ENCODE measurements at places on chromosomes 11 and 22.
A peak's percentile ranks its signal among the peaks of the same experiment; 100 is the strongest.

GRCh38 chr11:87369888-87370287 is 332.2 kb downstream of the TMEM135 start:
- DNase-seq = no peak

DNA sequence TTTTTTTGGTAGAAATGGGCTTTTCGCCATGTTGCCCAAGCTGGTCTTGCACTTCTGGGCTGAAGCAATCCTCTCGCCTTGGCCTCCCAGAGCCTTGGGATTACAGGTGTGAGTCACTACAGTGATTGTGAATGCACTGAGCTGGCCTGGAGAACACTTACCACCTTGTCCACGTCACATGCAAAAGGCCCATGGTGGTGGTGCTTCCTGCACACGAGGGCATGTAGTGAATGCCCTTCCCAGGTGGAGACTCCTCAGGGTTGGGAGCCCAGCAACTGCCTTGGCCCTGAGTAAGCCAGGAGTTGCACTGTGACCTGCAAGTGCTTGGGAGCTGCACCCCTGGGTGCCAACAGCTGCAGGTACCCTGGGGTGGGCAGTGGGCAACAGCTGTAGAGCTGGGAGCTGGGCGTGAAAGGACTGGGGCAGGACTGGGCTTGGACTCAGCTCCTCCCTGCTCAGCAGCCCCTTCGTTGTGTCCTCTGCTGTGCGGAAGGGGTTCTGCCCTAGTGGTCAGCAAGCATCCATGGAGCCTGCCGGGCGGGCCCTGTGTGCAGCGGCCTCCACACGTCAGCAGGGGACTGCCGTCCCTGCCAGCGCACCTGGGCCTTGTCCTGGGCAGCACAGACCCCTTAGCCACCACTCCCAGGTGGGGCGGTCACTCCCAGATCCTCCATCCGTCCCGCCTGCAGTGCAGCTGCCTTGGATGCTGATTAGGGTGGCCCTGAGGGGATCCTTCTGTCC is 9.3 kb upstream of the ADORA2A start:
- DNase-seq = no peak

- no peak for DNase-seq
Observed at GRCh38 chr11:134341805-134342571, 10.2 kb downstream of the GLB1L2 start.

GRCh38 chr11:117759305-117759704 is 37.7 kb downstream of the DSCAML1 start:
- DNase-seq = no peak

DNA sequence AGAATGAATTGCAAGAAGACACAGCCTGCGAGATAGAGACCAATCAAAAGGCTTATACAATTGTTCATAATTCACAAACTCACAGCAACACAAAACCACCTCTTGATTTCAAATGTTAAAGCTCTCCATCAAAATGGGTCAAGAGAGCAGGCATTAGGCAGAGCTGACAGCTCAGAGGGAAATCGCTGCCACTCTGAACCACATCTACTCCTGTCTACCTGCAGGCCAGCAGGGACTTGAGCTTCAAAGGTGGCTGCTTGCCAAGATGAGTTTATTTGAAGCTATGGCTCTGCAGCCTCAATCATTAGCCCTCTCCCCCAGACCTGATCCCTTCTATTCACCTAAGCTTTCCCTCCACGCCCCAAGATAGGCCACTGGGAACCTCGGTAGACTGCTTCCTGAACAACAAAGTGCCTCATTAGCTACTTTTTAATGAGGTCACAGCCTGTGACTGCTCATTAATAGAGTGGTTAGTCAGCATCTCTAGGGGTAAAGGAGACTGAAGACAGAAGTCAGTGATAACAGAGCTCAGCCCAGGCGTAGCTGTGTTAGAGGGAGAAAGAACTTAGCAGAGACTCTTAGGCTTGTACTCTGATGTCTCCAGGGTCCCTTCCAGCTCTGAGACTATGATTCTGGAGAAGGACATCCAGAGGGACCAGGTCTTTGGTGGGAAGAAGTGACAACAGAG is 21.2 kb upstream of the OR10A5 start:
- no peak for DNase-seq

DNA sequence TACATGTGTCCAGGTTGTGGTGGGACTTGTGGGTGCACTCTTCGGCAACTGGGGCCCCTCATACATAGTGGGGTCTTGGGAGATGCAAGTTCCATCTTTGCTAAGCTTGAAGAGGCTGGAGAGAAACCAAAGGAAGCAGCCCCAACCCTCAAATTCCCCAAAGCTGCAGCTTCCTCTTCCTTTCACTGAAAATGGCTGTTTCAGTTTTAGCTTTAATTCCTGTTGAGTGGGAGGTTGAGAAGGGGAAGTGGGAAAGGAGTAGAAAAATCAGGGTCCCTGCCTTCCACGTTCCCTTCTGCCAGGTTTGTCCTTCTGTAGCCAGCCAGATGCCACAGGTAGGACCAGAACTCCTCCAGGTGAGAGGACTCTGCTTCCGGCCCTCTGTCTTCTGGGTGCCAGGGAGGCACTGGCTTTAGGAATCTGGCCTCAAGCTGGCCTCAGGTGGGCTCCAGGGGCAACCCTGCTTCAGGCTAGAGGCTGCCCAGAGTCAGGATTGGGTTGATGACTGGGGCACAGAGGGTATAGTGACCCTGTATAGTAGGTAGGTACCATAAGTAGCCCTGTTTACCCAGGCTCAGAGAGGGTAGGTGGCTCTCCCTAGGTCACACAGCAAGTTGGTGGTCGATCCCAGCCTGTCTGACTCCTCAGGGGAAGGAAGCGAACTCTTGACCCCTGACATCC is 16.2 kb downstream of the P2RY6 start:
- no peak for DNase-seq

DNA sequence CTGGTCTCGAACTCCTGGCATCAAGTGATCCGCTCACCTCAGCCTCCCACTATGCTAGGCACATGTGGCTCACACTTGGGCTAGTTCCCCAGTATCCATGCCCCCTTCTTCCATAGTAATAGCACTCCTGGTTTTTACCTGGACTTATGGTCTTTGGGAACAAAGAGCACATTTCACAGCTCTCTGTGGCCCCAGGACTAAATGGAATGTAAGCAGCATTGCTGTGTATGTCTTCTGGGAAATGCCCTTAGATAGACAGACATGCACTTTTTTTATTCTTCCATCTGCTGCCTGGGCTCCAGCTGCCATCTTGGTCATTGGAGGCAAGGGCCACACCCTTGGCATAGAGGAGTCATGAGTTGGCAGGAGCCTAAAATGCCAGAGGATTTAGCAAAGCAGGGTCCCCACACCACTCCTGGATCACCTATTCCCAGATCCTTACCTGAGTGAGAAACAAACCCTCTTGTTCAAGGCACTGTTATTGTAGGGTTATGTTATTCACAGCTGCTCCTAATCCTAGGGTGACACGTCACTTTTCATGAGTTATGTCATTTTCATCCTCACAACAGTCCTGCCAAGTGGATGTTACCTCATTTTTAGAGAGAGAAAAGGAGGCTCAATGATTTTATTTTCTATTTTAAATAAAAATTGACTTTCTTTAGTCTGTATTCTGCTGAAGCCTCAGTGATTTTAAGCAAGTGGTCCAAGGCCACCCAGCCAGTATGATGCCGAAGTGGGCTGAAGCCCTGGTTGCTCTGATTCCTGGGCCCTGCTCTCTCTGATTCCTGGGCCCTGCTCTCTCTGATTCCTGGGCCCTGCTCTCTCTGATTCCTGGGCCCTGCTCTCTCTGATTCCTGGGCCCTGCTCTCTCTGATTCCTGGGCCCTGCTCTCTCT is 15.7 kb upstream of the GDPD5 start:
- DNase-seq = peak; percentile 35

GRCh38 chr11:10023212-10023611 is 270.8 kb downstream of the SBF2 start:
- no peak for DNase-seq

- DNase-seq = no peak
Observed at GRCh38 chr11:59394186-59394585, 32.0 kb downstream of the OR5A2 start.

GRCh38 chr22:30444632-30445437 is 19.3 kb downstream of the MTFP1 start:
- DNase-seq = peak; percentile 82

DNA sequence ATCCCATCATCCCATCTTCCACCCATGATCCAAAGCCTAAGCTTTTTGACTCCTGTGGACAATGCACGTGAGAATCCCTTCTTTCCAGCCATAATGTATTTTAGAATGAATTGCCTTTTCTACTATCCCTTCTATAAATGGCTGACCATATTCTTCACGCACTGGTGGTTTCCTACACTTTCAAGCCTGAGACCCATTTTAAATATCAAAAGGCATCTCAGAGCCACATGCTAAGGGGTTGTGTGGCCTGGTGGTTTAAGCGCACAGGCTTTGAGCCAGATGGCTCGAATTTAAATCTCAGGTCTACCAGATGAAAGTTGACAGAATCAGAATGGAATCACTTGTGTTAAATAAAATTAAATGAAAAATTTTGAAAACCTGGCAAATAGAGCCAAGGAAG is 54.5 kb downstream of the C11orf91 start:
- no peak for DNase-seq

- no peak for DNase-seq
Observed at GRCh38 chr11:61851113-61851899, 23.2 kb downstream of the FADS2 start.

DNA sequence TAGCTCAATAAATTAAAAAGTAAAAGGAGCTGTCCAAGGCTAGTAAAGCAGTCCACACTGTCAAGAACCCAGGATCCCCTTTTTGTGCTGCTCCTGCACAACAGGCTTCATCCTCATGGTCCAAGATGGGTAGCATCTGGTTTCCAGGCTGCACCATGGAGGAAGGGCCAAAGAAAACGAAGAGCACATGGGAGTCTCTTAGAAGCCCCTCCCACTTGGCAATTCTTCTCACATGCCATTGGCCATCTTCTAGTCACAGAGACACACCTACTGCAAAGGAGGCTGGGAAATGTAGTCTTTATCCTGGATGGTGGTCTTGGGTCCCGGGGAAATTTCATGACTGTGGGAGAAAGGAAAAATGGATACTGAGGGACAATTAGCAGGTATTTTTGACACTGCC is 37.8 kb downstream of the PRR5L start:
- DNase-seq = peak; percentile 19

- DNase-seq = peak; percentile 10
Observed at GRCh38 chr11:102914238-102915043, 39.7 kb upstream of the MMP12 start.

- no peak for DNase-seq
Observed at GRCh38 chr22:43441751-43442150, 29.9 kb downstream of the MPPED1 start.

DNA sequence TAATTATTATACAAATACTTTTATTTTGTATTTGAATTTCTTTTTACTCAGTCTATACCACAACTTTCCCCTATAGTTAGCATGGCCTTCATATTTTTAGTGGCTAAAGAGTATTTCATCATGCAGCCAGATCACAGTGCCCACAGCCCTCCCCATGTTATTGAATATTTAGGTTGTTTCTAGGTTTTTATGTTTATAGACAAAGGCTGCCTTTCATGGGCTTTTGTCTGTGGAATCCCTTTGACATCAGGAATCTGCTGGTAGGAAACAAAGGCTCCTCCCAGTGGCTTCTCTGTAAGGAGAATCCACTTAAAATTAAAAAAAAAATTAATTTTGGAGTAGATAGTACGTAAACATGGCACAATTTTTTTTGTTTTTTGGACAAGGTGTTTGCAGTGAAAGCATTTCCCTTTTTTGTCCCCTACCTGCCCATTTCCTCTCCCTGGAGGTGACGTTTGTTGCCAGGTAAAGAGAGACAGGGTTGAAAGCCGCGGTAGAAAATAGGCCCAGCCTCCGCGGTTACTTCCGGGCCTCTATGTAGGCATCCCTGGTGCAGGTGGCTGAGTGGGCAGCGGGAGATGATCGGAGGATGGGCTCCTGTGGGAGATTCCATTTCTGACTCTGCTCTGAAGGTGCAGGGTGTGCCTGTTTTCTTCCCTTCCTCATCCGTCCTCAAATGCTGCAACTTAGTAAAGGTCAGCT is 82.2 kb upstream of the OR4B1 start:
- DNase-seq = no peak

- DNase-seq = no peak
Observed at GRCh38 chr11:125579811-125580210, 10.5 kb downstream of the EI24 start.

DNA sequence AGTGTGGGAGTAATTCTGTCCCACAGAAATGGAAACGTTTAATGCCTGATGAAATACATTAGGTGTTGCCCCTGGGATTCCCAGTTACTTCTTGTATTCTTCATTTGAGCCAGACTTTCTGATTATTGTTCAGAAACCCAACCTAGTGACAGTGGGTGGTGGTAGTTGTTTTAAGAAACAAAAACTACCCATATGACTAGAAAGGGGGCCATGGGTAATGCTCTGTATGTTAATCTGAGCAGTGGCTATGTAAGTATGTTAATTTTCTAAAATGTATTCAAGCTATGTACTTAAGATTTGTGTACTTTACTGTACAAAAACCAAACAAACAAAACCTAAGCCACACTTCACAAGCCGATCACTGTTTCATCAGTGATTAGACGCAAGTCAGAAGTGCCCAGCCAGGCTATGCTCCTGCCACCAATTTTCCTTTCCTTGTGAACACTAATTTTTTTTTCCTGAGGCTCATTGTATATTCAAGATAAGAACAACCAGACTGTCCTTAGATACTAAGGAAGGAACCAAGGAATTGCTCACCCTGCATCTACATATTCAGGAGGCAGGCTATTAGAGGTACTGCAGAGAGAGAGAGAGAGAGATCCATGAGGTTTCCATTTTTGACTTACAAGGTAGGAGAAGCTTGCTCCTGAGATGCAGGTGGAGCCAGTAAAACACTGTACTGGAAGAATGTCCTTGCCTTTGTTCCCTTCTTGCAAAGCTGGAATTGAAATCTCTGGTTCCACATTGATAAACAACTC is 122.7 kb downstream of the DBX1 start:
- DNase-seq = no peak

DNA sequence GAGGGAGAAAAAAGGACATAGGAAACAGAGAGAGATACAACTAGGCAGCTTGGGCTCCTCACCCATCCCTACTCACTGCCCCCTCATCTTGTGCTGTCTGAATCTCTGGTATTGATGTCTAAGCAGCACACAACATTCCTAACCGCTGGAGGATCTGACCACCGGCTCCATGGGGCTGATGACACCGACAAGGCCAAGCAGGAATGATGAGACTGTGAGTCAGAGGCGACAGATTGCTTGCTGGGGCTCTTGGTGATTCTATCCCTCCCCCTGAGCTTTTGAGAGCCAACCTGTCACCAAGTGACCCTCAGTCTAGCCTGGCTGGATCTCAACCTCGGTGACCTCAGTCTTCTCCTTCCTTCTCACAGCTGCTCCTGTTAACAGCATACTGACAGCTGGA is 13.8 kb downstream of the PAMR1 start:
- no peak for DNase-seq

DNA sequence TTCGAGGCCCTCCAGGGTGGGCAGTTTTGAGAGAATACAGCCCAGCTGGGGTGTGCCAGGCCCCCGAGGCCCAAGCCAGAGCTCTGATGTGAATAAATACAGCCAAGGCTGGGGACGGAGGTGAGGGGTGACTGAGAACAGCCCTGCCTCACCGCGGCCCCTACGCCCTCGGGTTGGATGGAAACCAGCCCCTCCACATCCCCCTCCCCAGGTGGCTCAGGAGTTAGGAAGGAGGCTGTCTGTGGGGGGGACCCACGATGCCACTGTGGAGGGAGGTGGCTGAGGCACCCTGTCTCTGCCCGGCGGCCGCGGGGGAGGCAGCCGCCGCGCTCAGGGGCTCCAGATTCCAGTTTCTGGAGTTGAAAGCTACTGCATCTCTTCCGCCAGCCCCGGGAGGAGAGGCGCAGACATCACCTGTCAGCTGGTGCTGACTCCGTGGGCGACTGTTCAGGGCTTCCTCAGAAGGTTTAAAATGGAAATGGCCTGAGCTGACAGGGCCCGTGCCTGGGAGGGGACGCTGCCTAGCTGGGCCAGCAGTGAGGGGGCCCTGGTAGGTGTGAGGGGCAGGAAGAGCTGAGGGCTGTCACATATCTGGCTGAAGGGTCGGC is 1.4 kb downstream of the FLRT1 start:
- no peak for DNase-seq

All from erythroblast (primary cell).